Placental pericyte (primary cell): ENCODE measurements at places on chromosomes 11 and 22. TPM values are rescaled to one million over a fixed set of nuclear protein-coding genes. Genes with fewer than 3 reads are reported as not detected.

The TMEM126A gene
- 28.0 and 34.4 TPM in 2 replicates for total RNA-seq

The C1QTNF5 gene
- 0.86 and 6.8 TPM in 2 replicates for total RNA-seq

The ACR gene
- not detected in 2 replicates for total RNA-seq

The CHEK2 gene
- total RNA-seq, result 12.0 and 13.7 TPM in 2 replicates

The GRIK4 gene
- total RNA-seq, result 0.22 and 0.29 TPM in 2 replicates

The GCAT gene
- 21.3 and 27.8 TPM in 2 replicates for total RNA-seq

The MCAM gene
- total RNA-seq, result 127 and 168 TPM in 2 replicates

The SMIM35 gene
- not detected in 2 replicates for total RNA-seq
